ENCODE measurements at places on chromosomes 5 and 9. TPM values are rescaled to one million over a fixed set of nuclear protein-coding genes. Genes with fewer than 3 reads are reported as not detected.

BHMT2 gene
- total RNA-seq = not detected

- DNase-seq = no peak
Observed at GRCh38 chr5:133247151-133247709, 195.4 kb downstream of the HSPA4 start.

GRCh38 chr9:1869843-1870242 lies 145.3 kb upstream of the SMARCA2 start:
- peak; percentile 50 for DNase-seq

CSF1R gene
- 5.2 TPM for total RNA-seq

DNA sequence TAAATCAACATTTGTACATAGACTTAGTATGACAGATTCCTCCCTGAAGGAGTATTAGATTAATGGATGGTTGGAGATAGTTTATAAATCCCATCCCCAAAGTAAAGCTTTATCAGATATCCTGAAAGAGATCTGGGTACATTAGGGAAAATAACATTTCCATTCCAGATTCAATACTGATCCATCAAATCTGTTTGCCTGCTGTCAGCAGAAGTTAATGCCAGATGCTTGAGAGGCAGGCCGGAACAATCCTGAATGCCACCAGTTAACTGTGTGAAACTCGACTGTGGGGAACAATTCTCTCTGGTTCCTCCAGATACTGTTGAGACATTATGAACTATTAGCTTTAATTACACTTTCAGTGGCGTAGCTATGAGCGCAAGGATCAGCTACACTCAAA lies 1166.8 kb downstream of the MAT2B start:
- no peak for DNase-seq

GRCh38 chr5:6221141-6221626 lies 157.2 kb downstream of the MED10 start:
- DNase-seq = no peak

OTP gene
- total RNA-seq = not detected

DNA sequence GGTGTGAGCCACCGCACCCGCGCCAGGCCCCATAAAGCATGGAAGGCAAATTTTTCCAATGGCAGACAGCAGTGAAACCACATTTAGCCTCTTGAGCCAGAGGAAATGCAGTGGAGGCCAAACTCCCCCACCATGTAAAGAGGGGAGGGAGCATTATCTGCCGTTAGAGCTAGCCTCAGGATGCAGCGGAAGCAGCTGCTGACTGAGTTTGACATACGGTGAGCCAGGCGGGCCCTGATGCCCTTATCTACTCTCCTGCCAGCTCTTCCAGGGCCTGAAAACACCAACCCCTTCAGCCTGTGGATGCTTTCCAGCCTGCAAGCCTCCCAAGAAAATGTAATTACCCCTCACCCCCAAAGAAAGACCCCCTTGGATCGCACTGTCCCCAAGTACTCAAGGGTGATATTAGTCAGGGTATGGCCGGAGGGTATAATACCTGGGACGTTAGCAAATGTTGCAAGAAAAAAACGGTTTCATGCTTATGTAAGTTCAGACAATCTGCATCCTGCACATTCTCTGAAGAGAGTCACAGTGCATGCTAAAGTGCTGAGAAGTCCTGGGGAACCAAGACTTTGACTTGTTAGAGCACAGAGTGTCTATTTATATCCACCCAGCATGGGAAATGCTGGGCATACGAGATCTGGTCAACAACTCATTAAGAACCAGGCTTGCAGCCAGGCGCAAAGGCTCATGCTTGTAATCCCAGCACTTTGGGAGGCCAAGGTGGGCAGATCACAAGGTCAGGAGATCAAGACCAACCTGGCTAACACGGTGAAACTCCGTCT lies 11.3 kb upstream of the GGTA1 start:
- no peak for DNase-seq

DNA sequence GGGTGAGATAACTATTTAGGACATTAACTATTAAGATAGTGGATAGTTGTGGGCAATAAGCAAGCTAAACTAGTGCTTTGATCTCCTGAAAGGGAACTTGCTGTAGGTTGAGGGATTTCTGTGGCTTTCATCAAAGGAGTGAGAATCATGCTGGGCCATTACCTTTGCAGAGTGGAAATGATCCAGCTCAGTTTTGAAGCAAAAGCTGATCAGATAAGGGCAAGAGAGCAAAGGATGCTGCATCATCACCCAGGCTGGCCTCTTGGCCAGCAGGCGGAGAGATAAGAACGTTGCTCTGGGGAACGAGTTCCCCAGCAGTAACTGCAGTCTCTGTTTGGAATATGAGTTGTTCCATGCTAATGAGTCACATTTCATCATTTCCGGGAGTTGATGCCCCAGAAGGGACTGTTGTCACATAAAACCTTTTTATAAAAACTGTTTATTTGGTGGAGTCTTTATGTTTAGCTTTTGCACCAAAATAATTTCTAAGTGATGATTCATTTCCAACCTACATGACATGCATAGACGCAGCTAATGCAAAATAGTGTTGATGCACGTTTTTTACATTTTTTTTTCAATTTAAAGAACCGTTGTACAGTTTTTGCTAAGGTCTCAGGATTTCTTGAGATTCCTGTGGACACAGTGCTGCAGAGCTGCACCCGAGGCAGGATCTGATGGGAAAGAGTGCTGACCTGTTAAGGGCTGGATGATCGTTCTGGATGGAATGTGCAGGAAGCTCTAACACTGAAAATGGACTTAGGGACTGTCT lies 99.3 kb downstream of the ACTBL2 start:
- peak; percentile 38 for DNase-seq

GRCh38 chr9:88425538-88425950 lies 37.3 kb downstream of the SPIN1 start:
- no peak for DNase-seq

CACNA1B gene
- total RNA-seq = 0.07 TPM

DNA sequence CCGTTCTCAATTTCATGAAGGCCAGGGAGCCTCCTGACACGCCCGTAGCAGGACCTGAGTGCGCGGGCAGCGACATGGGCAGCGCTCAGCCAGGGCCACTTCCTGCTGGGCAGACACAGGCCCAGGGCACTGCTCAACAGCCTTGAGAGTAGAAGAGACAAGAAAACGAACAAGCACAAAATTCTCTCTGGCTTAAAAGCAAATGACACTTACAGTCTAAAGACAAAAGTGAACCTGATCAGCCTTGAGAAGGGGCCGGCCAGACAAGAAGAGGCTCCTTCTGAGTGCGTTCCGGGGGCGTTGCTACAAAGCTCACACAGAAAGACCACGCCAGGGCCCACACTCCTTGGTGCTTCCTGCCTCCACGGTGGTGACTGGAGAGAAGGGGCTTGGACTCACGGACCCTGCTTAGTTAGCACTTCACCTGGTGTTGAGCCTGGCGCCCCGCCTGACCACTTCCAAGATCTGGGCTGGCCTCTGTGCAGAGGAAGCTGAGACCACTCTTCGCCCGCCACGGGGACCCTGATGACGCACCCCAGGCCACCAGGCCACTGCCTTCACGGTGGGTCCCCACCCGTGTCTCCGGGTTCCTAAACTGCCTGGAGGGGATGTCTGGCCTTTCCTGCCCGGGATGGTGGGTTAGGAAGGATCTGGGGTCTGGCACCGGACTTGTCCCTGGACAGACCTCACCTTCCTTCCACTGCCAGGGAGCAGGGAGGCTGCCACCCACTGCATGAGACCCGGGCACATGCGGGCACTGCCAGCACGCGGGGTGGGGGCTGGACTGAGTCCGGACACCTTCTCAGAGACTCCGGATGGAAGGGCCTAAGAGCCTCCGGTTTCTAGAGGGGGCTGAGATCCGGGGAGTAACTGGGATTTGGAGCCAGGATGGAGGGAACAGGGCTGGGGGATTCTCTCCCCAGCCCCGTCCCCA lies 1.3 kb downstream of the SLC12A7 start:
- no peak for DNase-seq

DNA sequence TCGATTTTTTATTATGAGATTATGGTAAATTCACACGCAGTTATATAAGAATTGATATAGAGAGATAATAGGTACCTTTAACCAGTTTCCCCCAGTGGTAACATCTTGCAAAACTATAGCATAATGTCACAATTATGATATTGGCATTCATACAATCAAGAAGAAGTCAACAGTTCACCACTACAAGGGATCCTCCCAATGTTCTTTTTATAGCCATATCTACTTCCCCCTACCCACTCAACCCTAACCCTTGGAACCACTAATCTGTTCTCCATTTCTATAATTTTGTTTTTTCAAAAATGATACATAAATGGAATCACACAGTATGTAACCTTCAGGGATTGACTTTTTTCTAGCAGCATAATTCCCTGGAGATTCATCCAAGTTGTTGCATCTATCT lies 9.8 kb downstream of the ACTL7B start:
- DNase-seq = no peak

- no peak for DNase-seq
Observed at GRCh38 chr5:143473481-143473880, 70.0 kb upstream of the NR3C1 start.

HCN1 gene
- not detected for total RNA-seq

- no peak for DNase-seq
Observed at GRCh38 chr5:174972291-174972690, 247.9 kb downstream of the MSX2 start.

IL5 gene
- total RNA-seq = not detected

GRCh38 chr5:149493316-149493715 lies 57.9 kb downstream of the CSNK1A1 start:
- DNase-seq = no peak

GRCh38 chr5:169751490-169751889 lies 114.4 kb downstream of the DOCK2 start:
- no peak for DNase-seq

- no peak for DNase-seq
Observed at GRCh38 chr5:57276353-57276752, 102.5 kb downstream of the GPBP1 start.

DNA sequence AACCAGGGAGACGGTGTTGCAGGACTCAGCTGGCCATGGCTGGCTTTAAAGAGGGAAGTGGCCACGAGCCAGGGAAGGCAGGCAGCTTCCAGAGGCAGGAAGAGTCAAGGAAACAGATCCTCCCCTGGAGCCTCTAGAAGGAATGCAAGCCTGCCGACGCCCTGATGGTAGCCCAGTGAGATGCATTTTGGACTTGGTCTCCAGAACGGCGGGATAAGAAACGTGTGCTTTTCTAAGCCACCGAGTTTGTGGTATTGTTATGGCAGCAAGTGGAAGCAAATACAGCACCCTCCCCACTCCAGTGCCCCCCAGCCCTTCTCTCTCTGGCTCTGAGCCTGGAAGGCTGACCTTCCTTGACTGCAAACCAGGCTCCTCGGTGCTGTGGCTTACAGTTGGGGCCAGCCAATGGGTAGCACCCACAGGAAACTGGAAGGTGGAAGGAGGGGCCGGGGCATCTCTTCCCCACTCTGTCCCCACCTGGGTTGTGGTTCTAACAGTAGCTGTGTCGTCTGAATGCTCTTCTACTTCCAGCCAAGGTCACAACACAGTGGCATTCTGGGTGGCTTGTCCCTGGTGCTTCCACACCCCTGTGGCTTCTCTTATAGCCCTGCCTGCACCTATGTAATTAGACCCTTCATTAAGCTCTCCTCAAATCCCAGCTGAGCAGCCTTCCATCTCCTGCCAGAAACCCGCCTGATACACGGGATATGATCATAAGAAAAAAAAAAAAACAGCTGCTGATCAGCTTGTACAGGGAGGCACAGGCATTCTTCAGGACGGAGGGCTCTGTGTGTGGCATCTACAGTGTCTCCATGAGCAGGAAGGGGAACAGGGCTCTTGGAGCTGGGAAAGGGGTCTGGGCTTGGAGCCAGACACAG lies 29.9 kb upstream of the UNC5A start:
- no peak for DNase-seq

DNA sequence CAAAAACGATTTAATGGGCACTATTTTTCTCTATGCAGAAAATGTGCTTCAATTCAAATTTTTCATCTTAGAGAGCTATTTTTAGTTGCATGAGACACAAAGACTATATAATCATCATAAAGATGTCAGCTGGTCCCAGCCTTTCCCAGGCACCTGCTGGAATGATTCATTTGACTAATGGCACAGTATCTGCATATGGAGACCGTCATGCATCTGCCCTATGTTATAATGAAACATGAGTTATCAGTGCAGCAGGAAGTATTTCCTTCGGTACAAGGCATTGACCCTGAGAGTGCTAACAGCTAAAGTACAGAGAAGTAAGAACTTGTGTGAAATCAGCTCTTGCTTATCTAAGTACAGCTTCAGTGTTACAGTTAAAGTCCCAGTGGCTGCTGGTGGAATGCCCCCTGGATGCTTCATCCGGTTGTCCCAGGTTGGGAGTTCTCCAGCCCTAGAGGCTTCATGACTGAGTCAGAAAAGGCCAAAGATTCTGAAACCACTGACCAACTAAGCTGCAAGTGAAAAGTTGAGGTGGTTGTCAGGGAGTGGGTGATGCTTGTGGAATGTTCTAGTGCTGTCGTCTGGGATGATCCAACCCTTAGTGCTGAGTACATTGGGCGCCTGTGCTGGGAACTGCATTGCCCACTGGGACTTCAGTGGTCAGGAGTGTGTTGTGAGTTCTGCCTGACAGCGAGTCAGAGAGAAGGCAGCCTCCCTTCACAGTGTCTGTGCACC lies 57.2 kb downstream of the MTRR start:
- DNase-seq = no peak

DNA sequence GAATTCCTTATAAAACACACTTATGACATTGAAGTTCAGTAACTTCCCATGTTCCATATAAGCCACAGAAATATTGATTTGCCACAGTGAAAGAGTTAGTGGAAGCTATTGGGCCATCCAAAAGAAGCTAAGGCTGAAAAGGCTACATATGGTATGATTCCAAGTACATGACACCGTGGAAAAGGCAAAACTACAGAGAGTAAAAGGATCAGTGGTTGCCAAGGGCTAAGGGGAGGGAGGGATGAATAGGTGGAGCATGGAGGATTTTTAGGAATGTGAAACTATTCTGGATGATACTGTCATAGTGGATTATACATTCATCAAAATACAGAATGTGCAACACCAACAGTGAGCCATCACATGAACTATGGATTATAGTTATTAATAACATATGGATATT lies 109.7 kb downstream of the F2RL2 start:
- DNase-seq = no peak

- DNase-seq = no peak
Observed at GRCh38 chr5:74954919-74955318, 88.7 kb upstream of the FAM169A start.

PCDHB11 gene
- not detected for total RNA-seq

DNA sequence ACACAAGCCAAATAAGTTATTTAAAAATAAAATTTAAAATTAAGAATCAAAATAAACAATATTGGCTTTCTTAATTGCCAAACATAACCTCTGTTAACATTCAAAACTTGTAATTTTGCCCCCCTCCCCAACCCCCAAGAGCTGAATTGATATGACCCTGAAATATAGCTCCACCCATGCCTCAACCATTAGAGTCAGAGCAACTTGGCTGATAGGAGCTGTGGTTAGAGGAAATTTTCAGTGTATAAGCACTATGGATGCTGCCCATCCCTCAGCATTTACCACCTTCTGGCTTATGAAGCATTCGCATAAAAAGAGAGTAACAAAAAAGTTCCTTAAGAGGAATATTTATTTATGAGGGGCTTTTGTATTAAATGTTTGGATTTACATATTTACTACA lies 6.1 kb downstream of the POC5 start:
- no peak for DNase-seq

- DNase-seq = no peak
Observed at GRCh38 chr9:134410835-134411217, 84.6 kb downstream of the RXRA start.

- DNase-seq = no peak
Observed at GRCh38 chr5:36664766-36665165, 58.4 kb downstream of the SLC1A3 start.
